Testis (tissue), 5 donors: ENCODE measurements at places on chromosomes 5 and 9. TPM values are rescaled to one million over a fixed set of nuclear protein-coding genes. Genes with fewer than 3 reads are reported as not detected.

The TAF11L10 gene
- not detected for total RNA-seq

The INSL6 gene
- total RNA-seq: 45.4 TPM

The SCGB3A2 gene
- total RNA-seq: not detected

The PAPPA gene
- 1.9 TPM for total RNA-seq

The AIF1L gene
- 14.9 TPM for total RNA-seq

The PCDHGB4 gene
- total RNA-seq: 11.3 TPM

The LSM11 gene
- total RNA-seq: 9.8 TPM

The C9orf50 gene
- total RNA-seq: 9.4 TPM
